ENCODE measurements at places on chromosomes 2 and 18.

GRCh38 chr2:204860274-204860673 lies 315.0 kb downstream of the PARD3B start:
- no peak for DNase-seq

GRCh38 chr2:231955758-231956472 lies 5.6 kb upstream of the DIS3L2 start:
- DNase-seq = no peak

DNA sequence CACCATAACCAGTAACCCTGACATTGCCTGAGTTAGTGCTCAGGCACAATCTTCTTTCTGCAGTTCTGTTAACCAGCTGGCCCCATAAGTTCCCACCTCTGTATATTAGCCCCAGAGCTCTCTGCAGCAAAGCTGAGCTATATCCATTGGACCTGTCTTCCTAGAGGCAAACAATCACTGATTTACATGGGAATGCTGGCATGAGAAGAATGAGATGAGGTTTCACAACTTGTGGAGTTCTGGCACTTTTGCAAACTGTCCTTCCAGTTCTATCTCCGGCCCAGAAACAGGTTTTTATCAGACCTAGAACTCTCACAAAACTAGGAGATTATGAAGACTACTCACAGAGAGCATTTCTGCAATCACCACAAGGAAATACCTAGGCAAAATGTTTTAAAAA lies 7.9 kb upstream of the CCBE1 start:
- no peak for DNase-seq

DNA sequence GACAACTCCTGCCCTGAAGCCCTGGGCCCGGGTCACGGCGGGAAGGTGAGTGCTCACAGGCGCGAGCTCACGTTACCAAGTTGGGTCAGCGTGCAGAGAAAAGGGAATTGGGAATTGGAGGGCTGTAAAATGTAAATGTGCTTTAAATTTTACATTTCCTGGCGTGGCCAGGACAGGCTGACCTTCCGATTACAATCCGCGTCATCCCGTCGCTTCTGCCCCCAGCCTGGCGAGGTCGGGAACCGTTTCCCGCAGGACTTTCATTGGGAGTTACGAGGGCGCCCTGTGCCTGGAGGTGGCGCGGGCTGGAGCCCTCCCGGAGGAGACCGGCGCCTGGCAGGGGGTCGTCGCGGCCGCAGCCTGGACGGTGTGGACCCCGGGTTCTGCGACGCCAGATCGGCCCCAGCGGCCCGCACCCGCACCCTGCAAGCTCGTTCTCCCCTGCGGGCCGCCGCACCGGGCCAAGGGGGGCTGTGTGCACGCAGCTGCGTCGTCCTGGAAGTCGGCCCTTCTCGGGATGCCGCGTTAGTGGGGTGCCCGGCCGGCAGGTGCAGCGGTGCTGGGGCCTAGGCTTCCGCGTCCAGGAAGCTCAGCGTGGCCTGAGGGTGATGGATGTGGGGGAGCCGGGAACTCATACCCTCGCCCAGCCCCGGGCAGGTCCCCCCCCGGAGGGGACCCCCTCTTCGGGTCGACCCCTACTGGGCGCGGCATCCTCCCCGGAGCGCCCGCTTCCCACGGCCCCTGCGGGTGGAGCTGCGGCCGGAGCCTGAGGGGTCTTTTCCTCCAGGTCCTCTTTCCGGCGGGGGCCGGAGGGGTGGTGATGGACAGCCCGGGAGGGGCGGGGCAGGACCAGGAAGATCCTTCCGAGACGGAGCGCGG lies 63.9 kb downstream of the LRRFIP1 start:
- DNase-seq = no peak

GRCh38 chr2:974502-974901 lies 23.9 kb downstream of the SNTG2 start:
- no peak for DNase-seq

GRCh38 chr2:172680436-172681068 lies 55.1 kb upstream of the RAPGEF4 start:
- no peak for DNase-seq

DNA sequence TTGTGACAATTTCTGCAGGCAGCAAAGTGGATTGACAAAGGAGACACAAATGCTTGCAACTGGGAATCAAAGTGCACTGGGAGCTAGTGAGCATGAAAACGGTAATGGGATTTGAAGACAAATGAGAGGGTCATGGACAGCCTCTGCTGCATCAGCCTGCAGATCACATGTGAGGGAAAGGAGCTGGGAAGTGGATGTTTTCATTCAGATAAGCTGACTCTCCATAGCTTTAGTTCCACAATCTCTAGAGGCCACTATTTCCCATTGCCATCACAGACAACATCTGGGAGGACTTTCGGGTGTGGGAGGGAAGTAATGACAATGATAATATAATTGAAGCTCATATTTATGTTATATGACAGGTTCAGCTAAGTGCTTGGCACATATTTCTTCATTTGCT lies 28.4 kb downstream of the ADCYAP1 start:
- no peak for DNase-seq

GRCh38 chr18:55844382-55844781 lies 256.4 kb upstream of the TCF4 start:
- DNase-seq = no peak

DNA sequence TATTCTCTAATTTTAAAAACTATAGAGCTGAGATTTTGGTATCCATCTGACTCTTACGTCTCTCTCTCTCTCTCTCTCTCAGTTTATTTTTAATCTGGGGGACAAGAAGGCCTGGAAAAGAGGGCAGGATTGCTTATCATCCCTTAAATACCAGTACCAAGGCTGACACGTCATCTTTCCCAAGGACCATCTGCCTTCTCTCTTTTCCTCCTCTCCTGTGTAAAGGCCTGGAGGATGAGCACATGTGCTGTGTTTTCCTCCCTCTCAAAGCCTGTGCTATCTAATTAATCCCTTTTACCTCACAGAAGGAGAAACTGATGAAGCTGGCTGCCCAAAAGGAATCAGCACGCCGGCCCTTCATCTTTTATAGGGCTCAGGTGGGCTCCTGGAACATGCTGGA lies 7.3 kb downstream of the IL37 start:
- no peak for DNase-seq

GRCh38 chr18:42706029-42706608 lies 409.4 kb downstream of the RIT2 start:
- DNase-seq = no peak

DNA sequence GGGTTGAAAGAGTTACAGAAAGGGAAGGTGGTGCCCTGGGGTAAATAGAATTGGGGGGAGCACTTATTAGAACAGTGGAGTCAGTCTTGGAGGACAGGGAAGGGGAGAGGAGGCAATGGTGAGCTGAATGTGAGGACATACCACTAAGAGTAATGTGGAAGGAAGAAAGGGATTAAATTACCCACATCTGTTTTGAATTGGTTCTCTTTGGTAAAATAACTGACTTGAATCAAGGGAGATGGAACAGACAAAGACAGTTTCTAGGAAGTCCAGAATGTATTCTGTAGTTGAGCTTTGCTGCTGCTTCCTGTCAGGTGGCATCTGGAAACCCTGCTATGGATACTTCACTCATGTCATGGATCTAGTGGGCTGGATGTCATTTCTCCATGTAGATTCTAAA lies 6.7 kb downstream of the SETBP1 start:
- DNase-seq = no peak

DNA sequence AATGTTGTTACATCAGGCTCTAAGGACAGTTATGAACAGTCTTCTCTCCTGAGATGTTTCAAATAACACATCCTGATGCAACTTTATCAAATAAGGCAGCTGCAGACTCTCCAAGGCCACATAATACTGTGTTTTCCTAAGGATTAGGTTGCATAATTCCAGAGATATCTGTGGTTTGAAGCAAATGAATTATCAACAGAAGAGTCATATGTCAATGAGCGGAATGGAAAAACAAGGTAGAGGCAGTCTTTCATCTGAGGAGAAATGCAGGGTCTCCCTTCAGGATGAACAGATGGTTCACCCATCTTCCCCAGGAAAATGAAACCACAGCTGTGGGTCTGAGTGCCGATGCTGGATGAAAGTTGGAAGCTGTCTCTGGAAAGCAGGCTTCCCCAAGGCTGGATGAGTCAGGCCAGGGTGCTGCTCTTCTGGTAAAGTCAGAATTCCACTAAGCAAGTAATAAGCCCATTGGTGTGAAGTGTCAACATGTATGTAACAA lies 22.2 kb downstream of the LYG1 start:
- no peak for DNase-seq

DNA sequence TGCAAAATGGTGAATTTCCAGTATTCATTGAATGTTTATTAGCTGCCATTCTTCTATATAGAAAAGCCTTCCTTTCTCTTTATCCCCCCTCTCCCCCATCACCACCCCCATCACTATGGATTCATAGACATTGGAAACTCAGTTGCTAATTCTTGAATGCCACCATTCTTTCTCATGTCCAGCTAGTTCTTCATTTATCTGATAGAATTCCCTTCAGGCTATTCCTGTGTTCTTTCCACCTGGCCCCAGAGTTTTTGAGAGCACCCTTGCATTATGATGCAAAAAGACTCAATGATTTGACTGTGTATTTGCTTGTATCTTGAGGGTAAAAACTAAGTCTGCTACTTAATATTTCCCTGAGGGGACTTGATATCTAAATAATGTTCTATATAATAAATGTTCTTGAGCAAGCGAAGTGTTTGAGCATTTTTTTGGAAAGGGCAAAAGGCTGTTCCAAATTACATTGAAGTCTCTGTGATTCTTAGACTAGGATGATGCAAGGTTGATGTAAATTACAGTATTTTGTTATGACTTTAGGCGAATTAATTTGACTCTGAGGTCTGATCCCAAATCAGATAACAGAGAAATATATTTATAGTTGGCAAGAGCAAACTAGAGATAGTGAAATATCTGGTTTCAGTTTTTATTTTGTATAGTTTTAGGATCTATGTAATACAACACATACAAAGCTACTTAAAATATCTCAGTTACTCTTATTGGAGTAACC lies 18.8 kb upstream of the SOS1 start:
- DNase-seq = no peak

GRCh38 chr18:57432751-57433400 lies 2.3 kb upstream of the ONECUT2 start:
- no peak for DNase-seq

DNA sequence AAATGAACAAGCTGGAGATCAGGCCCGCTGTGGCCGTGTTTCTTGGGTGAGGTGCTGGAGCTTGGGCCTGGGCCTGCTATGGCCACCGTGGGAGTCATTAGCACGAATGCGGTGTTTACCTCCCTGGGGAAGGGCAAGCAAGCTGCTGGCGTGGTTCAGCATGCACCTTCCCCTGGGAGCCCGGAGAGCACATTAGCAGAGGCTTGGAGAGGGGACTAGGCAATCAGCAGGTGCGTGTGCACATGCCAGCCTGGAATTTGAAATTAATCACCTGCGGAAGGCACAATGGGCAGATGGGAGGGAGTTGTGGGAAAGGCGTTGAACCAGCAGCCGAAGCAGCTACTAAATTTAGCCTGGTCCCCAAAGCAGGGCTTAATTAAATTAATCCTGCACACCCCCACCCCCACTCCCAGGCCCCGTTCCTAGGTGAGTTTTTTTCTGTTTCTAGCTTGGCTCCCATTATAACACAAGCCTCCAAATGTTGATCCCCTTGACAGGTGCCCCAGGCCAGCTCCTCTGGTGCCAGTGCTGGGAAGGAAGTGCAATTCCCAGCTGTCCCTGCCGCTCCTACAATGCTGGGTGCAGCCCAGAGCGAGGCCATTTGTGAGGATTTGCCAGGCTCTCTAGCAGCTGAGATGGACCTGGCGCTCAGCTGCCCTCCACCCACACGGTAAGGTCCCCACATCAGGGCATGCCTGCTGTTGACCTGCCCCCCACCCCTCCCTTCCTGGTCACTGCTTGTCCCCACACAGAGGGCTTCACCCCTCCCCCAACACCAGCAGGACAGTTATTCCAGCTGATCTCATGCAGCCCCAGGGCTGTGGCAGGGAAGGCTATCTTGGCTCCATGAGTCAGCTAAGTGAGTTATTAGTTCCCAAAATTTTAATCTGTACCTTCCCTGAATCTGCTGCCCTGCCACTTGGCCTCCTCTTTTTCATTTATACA lies 115.0 kb downstream of the ZBTB7C start:
- DNase-seq = no peak

GRCh38 chr2:121071034-121071504 lies 213.9 kb downstream of the TFCP2L1 start:
- no peak for DNase-seq

DNA sequence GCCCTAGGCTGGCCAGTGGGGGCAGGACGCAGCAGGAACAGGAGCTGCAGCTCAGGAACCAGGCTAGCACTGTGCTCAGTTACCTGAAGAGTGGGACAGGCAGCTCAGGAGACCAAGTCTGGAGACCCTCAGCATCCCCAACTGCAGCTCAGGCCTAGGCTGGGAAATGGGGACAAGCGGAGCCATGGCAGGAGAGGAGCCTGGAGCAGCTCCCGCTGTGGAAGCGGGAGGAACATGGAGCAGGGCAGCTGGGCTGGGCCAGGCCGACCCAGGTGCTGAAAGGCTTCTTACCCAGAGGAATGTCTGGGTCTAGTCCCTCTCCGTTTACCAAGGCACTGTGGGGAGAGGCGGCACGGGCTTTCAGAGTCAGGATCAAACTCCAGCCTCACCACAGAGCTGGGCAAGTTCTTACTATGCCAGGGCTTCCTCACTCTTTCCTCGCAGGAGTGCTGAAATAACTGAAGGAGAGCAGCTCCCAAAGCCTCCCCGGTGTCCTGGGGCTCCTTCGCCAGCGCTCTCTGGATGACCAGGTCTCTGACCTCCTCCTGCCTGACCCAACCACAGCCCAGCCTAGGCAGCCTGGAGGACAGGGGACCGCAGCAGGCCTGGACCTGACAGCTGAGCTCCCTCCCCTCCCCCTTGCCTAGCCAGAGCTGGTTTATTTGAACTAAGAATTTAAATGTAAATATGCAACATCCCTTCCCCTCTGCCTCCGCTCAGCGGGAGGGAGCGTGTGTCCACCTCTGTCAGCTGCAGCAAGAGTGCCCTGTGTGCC lies 247.8 kb upstream of the SIX2 start:
- DNase-seq = no peak

DNA sequence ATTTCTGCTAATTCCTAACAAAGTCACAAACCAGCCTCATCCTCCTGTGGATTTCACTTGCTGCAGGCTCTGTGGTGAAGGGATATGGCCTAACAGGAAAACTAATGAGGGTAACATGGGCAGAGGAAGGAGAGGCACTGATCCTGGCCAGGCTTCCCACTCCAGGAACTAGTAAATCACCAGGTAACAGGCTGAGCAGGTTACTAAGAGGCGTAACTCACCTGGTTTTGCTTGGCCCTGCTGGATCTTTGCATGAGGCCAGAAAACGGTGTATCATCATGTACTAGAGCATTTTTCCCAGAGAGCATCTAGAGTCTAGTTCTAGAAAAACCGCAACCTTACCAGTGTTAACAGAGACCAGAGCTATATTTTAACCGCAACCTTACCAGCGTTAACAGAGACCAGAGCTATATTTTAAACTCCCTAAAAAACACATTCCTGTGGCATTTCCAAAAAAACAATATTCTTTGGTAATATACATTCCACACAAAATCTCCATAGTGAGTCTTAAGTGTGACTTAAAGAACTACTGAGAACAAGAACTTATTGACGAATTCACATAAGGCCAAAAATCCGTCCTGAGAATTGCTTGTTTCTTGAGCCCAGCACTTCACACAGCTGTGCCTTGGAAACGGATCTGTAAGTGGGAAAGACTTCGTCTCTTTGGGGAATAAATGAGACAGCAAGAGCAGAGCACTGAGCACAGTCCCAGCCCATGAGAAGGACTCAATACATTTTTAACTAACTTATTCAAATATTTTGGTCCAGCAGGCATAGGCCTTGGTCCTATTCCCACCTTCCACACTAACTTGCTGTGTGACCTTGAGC lies 43.4 kb downstream of the DPP4 start:
- DNase-seq = no peak

- DNase-seq = no peak
Measured at GRCh38 chr2:21044694-21045371, 960 bp upstream of the APOB start.

GRCh38 chr18:79403723-79404566 lies 8.2 kb downstream of the NFATC1 start:
- DNase-seq = no peak
